ENCODE measurements at places on chromosomes 4 and X.

- DNase-seq: peak; percentile 27
Measured at GRCh38 chrX:76427560-76428242, at the start of gene MAGEE1. Gene MAGEE1, plus strand, starts transcription at chrX:76427710. Its CDS starts 221 bp downstream, at chrX:76427931.

- DNase-seq: no peak
Measured at GRCh38 chr4:90187148-90187884, 60.1 kb downstream of the CCSER1 start.

GRCh38 chr4:16809064-16809463, 89.4 kb downstream of the LDB2 start:
- no peak for DNase-seq

- DNase-seq: no peak
Measured at GRCh38 chr4:142352712-142353111, 493.4 kb downstream of the INPP4B start.

Data from kidney capillary endothelial cell (primary cell).